ENCODE measurements at places on chromosomes 4 and X.

- no peak for DNase-seq
Measured at GRCh38 chr4:159779716-159780115, 676.8 kb downstream of the RAPGEF2 start.

GRCh38 chr4:170729897-170730296 is 640.1 kb upstream of the AADAT start:
- no peak for DNase-seq

GRCh38 chrX:68411729-68412128 is 21.6 kb downstream of the OPHN1 start:
- no peak for DNase-seq

DNA sequence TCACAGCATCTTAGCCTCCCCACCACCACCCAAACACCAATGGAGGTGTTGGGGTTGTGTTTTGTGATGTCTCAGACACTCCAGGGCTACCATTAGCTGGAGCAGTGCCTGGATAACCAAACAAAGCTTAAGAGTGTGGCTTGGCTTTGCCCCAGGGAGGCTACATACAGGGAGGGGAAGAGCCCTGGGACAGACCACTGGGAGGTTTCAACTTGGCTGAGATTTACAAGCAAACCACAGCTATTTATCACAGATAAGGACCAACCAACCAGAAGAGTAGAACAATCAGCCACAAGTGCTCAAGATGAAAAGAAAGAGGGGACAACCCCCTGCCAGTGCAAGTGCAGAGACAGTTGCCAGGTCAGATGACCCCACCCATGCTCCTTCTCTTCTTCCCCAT is 24.1 kb downstream of the SOX3 start:
- no peak for DNase-seq

GRCh38 chrX:101078716-101079598 is at the start of gene TMEM35A:
TMEM35A (plus strand) TSS chrX:101078879; CDS start chrX:101079003, 124 bp downstream.
- DNase-seq: peak; percentile 1

DNA sequence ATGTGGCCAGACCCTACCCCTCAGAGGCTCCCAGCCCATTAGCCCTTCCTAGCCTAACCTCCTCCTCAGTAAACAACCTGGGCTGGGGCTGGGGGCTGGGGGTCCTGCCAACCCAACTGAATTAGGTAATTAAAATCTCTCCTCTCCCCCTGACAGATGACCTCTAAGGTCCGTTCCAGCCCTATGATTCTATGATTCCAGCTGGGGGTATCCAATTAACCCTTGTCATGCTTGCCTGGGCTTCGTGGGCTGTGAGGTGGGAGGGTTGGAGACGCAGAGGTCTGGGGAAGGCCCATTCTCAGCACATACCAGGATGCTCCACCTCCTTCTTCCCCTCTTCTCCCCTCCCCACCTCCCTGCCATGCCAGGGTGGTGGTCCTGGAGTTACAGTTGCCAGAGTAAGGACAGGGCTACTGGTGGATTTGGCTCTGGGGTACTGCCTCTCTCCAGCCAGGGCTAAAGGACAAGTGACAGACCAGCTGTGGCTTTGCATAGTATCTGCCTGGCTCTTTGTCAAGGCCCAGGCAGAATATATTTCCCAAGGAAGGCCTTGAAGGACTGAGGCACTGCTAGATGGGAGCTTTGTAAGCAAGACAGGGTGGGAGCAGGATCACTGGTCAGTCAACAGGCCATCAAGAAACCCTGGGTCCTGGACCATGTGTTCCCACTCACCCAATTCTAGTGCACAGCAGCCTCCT is 82.1 kb downstream of the EFNB1 start:
- no peak for DNase-seq

GRCh38 chr4:24775750-24776149 is 19.6 kb upstream of the SOD3 start:
- no peak for DNase-seq

GRCh38 chr4:14807856-14808255 is 194.4 kb upstream of the CPEB2 start:
- no peak for DNase-seq

DNA sequence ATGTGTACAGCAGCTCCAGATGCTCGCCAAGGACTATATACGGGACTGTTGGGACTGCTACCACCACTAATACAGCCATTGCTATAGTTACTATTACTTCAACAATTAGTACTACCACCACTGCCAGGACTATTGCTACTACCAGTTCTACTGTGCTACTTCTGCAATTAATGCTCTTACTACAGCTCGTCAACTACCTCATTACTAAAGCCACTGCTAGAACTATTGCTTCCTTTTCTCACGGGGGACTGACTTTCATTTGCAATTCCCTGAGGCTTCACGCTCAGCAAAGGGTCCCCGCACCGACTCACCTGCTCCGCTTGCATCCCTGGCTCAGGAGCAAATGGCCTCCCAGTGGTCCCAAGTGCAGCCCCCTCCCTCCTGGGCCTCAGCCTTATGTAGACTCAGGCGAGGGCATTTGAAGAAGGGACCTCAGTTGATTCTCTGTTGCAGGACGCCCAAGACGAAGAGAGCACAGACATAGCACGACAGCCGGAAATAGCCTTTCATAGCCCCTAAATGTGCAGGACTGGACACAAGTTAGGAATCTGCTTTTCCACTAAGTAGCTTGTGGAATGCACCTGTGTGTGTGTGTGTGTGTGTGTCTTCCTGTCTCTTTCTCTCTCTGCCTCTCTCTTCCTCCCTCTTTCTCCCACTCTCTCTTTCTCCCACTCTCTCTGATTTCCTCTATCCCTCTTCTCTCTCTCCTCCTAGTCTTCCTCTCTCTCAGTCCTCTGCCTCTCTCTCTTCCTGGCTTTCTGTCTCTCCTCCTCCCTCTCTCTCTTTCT is 294.8 kb downstream of the ASMT start:
- no peak for DNase-seq

DNA sequence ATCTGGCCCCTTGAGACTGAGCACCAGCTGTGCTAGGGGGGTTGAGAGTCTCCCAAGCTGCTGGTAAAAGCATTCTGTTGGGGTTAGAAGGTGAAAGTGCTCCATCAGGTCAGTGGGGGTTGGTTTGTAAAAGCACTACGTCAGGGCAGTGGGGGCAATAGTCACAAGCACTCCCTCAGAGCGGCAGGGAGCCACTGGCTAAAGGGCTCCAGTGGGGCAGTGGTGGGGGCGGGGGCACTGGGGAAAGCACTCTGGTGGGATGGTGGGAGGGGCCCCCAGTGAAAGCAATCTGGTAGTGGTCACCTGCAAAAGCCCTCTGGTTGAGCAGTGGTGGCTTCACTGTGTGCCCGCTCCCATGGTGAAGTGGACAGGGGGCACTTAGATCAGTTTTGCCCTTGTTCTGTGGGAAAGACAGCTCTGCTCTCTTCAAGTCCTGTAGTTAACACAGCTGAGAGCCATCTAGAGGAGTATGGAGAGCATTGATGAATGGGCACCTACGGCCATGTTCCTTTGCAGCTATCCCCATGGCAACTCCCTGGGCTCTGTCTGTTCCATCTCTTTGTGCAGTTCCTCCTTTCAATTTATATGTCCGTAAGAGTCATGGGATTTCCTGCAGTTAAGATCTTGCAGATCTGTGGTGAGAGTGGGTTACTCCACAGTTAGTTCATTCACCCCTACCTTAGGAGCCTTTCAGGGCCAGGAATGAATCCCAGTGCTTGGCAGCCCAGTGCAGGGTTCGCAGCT is 106.4 kb downstream of the SH3BGRL start:
- peak; percentile 63 for DNase-seq
